ENCODE measurements at places on chromosomes 11 and 22.

GRCh38 chr11:35144136-35144741 is 5.3 kb downstream of the CD44 start:
- DNase-seq, result peak; percentile 90

DNA sequence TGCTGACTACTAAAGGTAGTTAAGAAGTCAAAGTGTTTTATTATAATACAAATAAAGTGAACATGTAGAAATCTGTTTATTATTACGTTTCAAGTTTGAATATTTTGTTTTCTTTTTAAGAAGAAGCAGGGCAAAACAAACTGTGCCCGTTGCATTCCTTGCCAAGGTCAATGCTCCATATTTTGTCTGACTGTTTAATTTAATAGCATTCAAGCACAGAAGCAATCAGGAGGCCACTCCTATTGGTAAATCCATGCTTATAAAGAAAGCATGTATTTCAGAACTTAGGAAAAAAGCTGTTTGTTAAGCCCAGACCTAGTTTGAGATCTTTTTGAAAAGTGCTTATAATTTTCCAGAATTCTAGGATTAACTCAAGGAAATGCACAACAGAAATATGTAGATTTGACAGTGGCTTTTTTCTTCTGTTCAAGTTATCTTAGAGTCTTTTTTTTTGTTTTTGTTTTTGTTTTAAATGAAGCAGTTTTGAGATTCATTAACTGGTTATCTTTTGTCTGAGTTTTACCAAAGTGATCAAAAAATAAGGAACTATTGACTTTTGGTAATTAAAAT is 51.7 kb downstream of the ARHGAP42 start:
- DNase-seq, result no peak

- no peak for DNase-seq
These were observed 74.4 kb upstream of the NTM start for GRCh38 chr11:131295986-131296385.

DNA sequence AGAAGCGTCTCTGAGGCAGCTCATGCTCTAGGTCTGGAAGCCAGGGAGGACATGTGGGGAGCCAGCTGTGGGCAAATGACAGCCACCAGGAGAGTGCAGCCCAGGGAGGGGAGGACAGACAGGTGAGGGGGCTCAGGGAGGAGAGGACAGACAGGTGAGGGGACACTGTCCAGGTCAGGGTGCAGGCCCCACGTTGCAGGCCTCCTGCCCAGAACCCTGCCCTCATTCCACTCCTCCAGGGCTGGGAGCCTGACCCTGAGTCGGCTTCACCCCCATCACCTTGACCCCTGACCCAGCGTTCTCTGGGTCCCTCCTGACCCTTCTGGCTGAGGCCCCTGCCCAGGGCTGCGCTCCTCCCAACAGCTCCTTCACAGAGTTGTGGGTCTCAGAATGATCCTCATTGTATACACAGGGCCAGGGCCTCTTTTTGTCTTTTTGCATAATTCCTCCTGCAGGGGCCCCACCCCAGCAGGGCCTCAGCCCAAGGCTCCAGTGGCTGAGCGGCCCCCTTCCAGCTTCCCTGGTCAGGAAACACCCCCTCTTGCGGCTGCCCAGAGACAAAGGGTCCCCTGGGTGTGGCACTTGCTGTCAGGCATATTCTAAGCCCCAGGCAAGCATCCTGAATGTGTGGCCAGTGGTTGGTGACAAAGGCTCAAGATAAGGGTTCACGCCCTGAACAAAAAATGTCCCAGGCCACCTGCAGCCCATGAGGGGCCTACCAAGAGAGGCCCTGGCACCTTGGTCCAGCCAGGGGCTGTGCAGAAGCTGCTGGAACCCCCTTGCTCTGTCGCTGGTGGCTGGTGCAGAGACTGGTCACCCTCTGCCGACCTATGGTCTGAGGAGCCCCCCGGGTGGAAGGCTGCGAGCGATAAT is 853.0 kb downstream of the BRD1 start:
- DNase-seq, result no peak

DNA sequence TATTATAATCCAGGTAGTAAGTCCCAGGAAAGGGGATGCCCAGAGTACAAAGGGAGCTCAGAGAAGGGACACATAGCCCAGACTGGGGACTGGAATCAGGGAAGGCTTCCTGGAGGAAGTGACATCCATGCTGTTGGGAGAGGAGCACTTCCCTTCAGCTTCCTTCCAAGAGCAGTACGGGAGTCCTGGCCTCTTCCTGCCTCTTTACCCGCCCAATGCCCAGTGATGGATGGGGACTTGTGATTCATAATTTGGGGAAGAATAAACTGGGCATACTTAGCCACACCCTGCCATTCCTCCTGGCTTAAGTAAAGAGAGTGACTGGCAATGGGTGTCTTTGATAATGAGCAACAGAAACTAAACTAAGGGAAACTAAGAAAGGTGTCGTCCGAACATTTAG is 11.5 kb downstream of the C11orf91 start:
- no peak for DNase-seq

- DNase-seq, result no peak
These were observed 7.1 kb upstream of the VWA5A start for GRCh38 chr11:124108156-124108555.

GRCh38 chr11:31535479-31535878 is 25.9 kb downstream of the ELP4 start:
- no peak for DNase-seq

DNA sequence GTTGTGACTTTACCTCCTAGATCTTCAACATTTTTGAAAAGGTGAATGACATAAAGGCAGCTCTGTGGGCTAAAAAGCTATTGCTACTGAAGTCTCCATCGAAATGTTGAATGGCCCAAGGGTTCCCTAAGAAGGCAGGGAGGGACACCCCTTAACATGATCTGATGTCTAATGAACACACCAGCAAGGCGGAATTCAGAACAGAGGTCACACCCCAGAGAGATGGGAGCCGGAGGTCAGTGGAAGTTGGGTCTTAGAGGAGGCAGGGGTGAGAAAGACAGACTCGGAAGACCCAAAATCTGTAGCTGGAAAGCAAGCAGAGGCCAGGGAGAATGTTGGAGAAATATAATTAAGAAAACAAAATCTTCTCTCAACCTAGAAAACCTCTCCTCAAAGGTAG is 79.0 kb downstream of the TRIM29 start:
- no peak for DNase-seq

- DNase-seq, result no peak
These were observed 153.7 kb downstream of the TBC1D22A start for GRCh38 chr22:46915950-46916730.

- no peak for DNase-seq
These were observed at the start of gene CTSW for GRCh38 chr11:65879617-65880016. CTSW (plus strand) TSS chr11:65879837; CDS start chr11:65879855, 18 bp downstream.

GRCh38 chr22:21970800-21971617 is 11.6 kb downstream of the TOP3B start:
- no peak for DNase-seq

DNA sequence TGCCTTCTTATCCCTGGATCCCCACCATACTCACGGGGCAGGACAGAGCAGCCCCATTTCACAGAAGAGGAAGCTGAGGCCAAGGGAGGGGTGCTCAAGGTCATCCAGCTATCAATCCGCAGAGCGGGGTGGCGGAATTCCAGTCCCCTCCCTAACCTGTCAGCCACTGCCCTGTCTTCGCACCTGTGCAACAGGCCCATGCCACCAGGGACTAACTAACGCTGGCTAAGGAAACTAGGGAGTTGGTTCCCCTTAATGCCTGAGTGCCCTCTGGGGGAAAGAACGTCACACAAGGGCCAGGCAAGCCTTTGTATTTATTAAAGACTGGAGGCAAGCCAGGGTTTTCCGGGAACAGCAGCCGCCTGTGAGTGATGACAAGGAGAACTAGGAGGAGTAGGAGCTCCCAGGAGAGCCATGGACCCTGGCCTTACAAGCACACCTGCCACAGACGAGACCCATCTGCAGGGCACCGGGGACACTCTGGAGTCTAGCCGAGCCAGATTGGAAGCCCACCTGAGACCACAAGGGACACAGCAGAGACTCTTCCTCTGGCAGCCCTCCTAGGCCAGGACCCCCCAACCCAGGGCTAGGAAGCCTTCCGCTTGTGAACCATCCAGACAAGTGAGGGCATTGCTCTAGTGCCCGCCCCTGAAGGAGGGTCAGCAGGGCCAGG is 64.4 kb downstream of the MYH9 start:
- no peak for DNase-seq

GRCh38 chr11:123392431-123392830 is 37.6 kb upstream of the GRAMD1B start:
- DNase-seq, result no peak

GRCh38 chr11:120510406-120511115 is 987 bp upstream of the GRIK4 start:
- no peak for DNase-seq

- DNase-seq, result no peak
These were observed 1.6 kb downstream of the PHF21B start for GRCh38 chr22:45008186-45008681.

DNA sequence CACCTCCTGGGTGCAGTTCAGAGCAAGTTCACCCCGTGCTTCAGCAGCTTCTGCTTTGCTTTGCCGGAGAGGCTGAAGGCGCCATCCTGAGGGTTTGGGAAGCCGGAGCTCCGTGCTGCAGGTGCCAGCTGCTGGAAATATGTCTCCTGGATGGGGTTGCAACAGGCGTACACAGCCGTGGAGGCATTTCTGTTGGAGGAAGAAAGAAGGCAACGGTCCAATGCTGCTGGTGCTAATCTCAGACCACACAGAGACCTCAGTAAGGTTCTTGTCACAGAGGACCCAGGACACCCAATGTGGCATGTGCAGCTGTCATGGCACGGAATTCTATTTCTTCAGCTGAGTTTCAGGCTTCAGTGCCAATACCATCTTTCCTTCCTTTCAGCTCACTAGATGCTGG is 24.2 kb downstream of the ASPHD2 start:
- DNase-seq, result no peak

DNA sequence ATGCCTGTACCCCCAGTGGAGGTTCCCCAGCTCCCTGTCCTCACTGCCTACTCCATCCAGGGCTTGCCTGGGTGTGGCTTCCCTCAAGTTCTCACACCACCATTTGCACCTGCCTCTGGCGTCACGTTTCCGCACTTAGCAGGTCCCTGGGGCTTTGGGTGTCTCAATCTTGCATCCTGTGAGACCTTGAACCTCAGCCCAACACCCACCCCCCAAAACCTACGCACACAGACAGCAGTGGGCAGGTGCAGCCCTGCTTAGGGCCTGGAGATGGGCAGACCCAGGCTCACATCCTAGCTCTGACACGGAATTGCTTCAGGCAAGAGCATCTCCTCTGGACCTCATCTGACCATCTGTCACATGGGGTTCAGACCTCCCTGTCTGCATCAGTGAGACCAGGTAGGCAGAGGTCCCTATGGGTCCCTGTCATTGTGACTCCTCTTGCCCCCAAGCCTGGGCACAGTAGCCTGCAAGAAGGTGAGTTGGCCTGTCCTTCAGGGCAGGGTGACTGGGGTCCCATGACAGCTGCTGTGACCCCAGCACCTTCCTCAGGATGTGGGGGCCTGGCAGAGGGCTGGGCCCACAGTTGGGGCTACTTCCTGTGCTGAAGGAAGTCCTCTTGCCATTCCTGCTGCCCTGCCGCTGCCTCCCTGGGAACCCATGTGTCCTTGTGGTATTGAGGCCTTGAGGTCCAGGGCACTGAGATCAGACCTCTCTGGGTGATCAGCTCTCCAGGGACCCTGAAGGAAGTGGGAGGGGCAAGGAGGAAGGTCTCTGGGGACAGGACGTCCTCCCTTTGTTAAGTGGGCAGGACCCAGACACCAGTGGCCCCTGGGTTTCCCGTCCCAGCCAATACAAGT is 2.0 kb downstream of the SIPA1 start:
- peak; percentile 96 for DNase-seq

- no peak for DNase-seq
These were observed 78.5 kb downstream of the TRAF6 start for GRCh38 chr11:36431429-36432092.

DNA sequence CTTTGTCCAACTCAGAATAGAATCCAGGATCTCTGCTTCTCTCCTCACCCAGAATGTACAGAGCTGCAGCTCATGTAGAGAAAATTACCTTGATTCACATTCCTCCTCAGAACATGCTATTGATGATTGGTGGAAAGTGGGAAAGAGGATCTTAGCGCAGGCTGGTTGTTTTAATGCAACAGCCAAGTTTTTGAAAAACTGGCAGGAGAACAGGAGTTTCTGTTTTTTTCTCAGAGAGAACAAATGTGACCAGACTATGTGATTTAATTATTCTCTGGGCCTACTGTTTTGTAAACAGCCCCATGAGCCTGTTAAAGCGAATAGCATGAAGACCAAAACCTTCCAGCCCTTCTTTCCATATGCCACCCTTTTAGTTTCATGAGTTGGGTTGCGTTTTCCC is 19.1 kb upstream of the IL18BP start:
- DNase-seq, result no peak

- DNase-seq, result no peak
These were observed 29.6 kb downstream of the TMEM184B start for GRCh38 chr22:38243007-38243765.

DNA sequence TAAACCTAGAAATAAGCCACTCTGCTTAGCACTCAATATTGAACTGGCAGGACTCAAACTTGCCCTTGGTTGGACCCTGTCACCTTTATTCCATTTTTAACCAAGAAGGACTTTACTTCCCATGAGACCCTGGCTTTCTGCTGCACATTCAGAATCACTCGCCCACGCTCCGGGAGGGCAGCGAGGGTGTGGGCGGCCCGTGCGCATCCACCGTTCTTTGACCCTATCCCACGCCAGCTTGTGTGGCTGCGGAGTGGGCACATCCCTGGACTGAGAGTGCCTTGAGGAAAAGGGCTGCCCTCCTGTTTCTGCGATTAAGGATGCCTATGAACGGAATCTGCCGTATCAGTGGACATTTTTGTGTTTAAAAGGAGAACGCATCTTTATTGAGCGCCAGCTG is 39.6 kb downstream of the TRIM44 start:
- DNase-seq, result no peak

- DNase-seq, result no peak
These were observed 1.6 kb downstream of the KIAA0930 start for GRCh38 chr22:45238957-45239680.

DNA sequence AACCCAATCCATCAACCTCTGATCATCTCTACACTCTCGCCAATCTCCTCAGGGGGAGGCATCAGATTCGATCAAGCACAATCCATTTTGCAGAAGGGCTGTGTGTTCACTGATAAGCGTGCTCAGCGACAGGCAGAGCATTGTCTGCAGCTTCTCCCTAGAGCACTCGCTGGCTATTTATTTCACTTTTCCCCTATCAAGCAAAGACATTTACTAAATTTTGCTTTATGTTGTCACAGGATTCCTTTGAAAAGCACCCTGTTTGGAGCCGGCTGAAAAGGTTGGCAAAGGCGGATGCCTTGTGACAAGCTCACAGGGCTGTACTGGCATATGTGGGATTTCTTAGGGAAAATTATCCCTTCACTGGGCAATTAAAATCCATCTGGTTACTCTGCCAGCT is 1381.5 kb upstream of the TENM4 start:
- DNase-seq, result no peak

- peak; percentile 68 for DNase-seq
These were observed 93.9 kb downstream of the INSC start for GRCh38 chr11:15208378-15209222.

All from CD4-positive, alpha-beta memory T cell (primary cell).